ENCODE measurements at places on chromosomes 1 and 21.

DNA sequence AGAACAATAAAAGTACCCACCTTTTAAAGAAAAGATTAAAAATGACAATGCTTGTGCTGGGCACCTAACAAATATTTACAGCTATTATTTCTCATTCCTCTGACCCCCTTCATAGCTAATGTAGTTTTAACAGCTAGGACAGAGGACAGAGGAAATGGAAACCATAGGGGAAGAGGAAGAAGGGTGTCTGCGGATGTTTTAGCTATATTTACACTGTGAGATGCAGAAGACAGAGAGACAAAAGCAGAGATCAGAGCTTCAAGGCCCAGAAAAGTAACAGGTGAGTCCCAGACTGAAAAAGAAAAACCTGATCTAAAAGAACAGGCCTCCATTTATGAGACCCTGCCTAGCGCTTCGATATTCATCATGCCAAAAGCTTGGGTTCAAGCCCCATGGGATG is 72.0 kb downstream of the ZNF281 start:
- DNase-seq, result no peak

DNA sequence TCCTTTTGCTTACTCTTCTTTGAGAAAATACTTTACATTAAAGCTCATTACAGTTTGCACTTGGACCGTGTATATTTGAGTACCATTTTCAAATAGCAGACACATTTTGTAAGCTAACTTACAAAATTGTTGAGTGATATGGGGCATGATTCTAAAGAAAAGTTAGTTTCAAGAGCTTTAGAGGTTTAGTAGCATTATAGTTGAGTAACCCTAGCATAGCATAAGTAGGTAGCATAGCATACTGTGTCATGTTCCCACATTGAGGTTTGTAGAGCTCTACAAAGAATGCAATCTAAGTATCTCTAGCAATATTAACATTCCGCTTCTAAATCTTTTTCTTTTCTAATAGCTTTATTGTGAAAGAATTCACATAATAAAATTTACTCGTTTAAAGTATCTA is 92.0 kb downstream of the ITSN1 start:
- DNase-seq, result no peak

- DNase-seq, result no peak
Observed at GRCh38 chr1:226541631-226542622, 6.6 kb upstream of the STUM start.

DNA sequence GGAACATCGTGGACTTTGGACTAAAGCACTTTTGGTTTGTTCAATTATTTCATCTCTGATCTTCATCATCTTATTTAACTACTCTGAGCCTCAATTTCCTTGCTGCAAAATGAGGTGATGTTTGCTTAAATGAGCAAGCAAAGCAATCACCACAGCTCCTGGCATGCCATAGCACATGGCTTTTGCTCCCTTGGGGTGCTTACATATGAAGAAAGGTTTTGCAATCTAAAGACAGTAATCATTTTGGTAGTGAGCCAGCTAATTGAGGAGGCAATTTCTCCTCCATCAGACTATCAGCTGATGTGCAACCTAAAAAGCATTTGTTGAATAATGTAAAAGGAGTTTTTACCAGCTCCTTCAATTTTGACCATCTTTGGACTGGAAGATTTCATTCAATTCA is 68.8 kb upstream of the KCNJ15 start:
- DNase-seq, result no peak

DNA sequence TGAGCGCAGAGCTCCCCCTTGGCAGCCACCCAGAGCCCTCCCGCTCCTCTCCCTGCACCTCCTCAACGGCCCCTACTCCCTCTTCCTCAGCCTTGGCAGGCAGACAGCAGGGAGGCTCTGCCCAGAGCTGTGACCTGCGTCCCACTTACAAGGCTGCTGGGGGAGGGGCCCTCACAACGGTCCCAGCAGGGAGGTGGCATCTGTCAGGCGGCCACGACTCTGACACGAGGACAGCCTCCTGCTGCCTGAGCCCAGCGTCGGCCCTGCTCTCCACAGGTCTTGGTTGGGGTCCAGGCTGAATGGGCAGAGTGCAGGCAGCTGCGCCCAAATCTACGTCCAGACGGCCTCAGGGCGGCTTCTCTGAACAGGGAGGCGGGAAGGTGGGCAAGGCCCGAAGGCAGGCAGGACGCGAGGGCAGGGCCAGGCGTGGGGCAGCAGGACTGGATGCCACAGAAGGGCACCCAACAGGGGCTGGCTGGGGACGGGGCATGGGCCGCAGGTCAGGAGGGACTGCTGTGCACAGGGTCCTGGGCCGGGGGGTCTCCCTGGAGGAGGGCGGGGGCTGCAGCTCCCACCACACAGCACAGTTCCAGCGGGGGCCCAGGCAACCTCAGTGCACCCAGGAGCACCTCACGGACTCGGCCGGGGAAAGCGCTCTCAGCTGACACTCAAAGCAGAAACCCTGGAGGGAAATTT is 7.5 kb downstream of the SLC19A1 start:
- DNase-seq, result no peak

DNA sequence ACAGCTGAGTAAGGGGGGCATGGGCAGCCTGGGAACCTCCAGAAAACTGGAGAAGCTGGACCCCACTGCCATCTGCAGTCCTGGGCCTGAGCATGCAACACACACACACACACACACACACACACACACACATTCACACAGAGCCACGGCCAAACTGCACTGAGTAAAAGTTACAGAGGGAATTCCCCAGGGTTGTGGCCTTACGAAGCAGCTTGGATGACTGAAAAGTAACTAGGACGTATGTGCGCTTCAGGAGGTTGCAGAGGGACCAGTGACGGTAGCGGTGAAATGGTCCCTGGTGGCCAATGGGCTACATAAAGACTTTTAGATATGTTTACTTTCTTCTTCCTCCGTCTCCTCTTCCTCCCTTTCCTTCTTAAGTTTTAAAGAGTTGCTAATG is 232.5 kb upstream of the TMEM51 start:
- DNase-seq, result no peak

DNA sequence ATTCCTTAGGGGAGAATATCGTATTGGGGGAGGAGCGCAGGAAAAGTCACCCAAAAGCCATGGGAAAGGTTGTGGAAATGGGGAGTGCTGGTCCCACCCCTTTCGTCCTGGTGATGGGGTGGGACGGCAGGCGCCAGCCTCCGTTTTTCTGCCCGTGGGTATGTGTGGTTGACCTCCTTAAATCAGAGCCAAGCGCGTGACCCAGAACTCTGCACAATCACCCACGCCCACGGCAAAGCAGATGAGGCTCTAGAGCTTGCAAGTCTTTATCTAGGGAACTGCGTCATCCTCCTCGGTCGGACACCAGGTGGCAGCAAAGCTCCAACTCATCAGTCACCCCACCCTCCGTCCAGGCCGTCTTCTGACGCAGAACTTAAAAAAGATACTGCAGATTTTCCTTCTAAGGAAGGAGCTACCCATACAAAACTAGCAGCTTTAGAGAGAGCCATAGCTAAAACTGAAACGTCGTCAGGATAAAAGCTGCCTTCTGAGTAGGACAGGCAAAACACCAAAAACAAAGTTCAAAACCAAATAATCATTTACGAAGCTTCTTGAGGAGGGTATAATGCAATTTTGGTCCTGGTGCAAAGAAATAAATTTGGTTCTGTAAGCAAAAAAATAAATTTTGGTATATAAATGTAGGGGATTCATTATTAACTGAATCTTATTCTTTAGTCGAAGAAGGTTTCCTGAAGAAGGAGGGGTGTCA is 62.0 kb downstream of the TBX19 start:
- DNase-seq, result peak; percentile 87

GRCh38 chr1:54980046-54980527 is 341 bp upstream of the TMEM61 start:
- no peak for DNase-seq

GRCh38 chr1:53754484-53755312 is 15.7 kb upstream of the GLIS1 start:
- no peak for DNase-seq

GRCh38 chr1:84376000-84376910 is 22.0 kb upstream of the DNASE2B start:
- DNase-seq, result no peak

- no peak for DNase-seq
Observed at GRCh38 chr1:154190550-154190949, 1.4 kb downstream of the TPM3 start.

DNA sequence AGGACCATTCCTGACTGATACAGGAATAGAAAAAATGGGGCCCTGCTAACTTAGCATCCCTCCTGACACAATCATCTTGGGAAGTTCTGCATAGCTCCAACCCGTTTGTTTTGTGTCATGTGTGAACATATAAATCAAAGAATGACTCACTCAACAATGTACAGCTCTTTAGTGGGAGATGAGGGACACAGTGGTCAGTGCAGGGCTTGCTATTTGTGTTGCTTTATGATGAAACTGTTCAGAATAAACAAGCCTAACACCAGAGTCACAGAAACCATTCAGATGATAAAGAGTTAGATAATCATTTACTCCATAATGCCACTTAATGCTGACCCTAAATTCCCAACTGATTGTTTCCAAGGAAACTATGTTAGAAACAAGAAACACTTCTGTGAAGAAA is 154.2 kb upstream of the ZNHIT6 start:
- DNase-seq, result no peak

GRCh38 chr1:2635361-2636010 is 2.7 kb upstream of the MMEL1 start:
- no peak for DNase-seq

DNA sequence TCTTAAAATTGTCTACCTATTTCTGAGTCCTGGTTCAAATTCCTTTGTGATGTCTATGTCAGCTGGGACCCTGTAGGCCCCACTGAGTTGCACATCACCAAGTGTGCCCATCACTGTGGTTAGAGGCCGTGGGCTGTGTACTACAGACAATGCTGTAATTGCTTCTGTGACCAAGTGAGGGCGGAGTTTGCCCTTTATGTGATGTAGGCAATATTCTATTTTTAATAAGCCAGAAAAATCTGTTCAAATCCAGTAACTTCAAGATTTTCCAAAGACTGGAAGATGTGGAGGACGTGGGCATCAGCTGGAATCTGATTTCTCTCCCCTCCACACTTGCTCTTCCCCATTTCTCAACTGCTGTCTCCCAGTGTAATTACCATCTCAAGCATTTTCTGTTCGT is 215.4 kb downstream of the PBX1 start:
- DNase-seq, result no peak

DNA sequence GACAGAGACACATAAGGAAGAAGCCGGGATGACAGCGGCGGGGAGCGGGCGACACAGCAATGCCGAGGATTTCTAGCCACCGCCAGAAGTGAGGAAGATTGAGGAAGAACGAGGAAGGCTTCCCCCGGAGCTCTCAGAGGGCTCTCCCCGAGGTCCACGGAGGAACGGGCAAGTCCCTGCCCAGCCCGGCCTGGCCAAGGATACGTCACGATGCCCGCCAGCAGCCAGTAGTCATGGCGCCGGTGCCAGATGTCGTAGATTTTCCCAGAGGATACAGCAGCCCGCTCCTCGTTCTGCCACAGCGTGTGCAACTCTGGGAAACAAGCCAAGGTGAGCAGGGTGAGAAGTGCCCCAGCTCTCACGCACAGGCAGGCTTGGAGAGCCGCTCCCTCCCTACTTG is 65.9 kb downstream of the KCNAB2 start:
- no peak for DNase-seq

GRCh38 chr1:59484096-59484495 is 187.2 kb downstream of the FGGY start:
- no peak for DNase-seq
